SK-N-SH (cell line): ENCODE measurements at places on chromosomes 7 and 10. TPM values are rescaled to one million over a fixed set of nuclear protein-coding genes. Genes with fewer than 3 reads are reported as not detected.

DNA sequence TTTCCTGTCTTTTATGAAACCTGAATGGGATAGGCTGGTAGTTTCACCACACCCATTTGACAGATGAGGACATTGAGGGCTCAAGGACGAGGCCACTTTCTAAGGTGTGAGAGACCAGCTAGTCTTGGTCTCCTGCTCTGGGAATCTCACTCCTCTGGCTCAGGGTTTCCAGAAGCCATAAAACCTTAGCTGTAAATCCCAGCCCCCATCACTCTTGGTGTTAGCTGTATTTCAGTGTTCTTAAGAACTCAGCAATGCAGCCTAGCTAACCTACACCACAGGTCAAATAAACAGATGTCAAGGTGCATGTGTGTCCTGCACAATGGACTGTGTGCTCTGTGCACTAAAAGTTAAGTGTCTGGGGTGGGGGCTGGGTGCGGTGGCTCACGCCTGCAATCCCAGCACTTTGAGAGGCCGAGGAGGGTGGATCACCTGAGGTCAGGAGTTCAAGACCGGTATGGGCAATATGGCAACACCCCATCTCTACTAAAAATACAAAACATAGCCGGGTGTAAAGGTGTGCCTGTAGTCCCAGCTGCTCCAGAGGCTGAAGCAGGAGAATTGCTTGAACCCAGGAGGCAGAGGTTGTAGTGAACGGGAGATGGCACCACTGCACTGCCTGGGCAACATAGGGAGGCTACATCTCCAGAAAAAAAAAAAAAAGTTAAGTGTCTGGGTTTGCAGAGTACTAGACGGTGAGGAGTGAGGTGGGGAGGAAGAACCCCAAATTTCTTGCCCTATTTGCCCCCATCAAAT is 567 bp upstream of the EPO start:
- H3K27ac ChIP-seq = no peak overlapping the region
- H3K27me3 ChIP-seq = peaks cover 28% of the 10 kb centered on the region
- DNase-seq = no peak
- peaks cover 3% of the 10 kb centered on the region; the same call in 1 of the 2 replicates for H3K4me1 ChIP-seq
- no peak overlapping the region for H3K4me3 ChIP-seq

The ZNF503 gene
- polyA plus RNA-seq = 4.5 and 5.9 TPM in 2 replicates

DNA sequence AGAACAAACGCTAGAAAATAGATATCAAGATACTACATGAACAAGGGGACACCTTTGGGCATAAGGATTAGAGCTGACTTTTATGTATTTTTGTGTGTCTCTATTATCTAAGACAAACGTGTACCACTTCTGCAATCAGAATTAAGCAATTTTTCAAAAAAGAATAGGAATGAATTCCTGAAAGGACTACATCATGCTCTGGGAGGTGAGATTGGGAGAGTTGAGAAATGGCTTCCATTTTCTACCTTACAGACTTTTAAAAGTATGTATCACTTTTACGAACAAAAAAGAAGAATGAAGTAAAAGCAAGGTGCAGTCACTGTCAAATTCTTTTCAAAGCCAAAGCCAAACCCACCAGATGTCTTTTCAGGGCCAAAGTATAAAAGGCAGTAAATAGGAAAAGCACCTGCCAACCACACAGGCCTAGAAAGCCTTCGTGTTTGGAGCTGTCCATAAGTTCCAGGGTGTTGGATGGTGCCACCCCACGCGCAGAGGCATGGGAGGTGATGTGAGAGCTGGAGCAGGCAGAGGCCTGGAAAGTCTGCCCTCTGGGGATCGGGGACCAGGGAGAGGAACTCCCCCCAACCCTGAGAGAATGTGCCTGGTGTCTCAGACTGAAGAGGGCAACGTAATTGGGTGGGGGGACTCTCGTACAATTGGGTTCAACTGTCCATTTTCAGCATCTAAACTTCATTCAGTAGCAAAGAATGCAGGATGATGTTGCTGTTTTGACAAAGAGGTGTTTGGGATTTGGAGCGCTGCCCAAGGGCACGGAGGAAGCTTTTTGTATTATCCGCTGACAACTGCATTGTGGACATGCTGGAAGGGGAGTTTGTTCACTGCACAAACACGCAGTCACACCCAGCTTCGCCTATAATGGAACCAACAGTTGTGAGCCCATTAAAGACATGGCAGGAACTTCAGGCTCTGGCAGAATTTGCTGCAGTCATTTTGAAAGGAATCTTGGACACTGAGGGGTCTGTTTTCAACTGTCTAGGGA is 17.6 kb upstream of the CTBP2 start:
- no peaks in the 10 kb centered on the region for H3K4me1 ChIP-seq
- H3K27ac ChIP-seq = no peak overlapping the region
- H3K27me3 ChIP-seq = no peaks in the 10 kb centered on the region; the same call in 1 of the 2 replicates

GRCh38 chr7:110534241-110534931 is 556.5 kb upstream of the LRRN3 start:
- H3K4me3 ChIP-seq = no peak overlapping the region
- H3K36me3 ChIP-seq = no peaks in the 10 kb centered on the region
- DNase-seq = peak; percentile 55
- no peaks in the 10 kb centered on the region for H3K27me3 ChIP-seq

The MKX gene
- not detected in 2 replicates for polyA plus RNA-seq
